Osteocyte (in vitro differentiated cells): ENCODE measurements at places on chromosomes 12 and 14. TPM values are rescaled to one million over a fixed set of nuclear protein-coding genes. Genes with fewer than 3 reads are reported as not detected.

The SERPINA10 gene
- total RNA-seq = not detected in 2 replicates

The NTF3 gene
- total RNA-seq = 1.1 and 1.2 TPM in 2 replicates

DNA sequence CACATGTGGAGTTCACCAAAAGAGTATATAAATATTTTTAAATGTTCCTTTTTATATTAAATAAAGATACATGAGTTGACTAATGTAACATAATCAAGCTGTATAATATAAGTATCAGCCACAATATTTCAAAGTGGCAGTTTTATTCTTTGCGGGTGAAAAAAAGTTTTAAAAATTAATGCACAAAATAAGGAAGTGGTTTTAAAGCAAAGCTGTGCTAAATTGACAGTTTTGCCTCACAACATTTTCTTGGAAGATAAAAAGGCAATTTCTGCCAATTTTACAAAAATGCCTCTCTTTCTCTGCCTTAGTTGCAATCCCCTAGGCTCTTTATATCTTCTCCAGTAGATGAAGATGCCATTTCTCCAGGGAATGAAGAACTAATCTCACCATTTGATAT, 719.1 kb downstream of the C12orf50 start:
- no peak for DNase-seq

DNA sequence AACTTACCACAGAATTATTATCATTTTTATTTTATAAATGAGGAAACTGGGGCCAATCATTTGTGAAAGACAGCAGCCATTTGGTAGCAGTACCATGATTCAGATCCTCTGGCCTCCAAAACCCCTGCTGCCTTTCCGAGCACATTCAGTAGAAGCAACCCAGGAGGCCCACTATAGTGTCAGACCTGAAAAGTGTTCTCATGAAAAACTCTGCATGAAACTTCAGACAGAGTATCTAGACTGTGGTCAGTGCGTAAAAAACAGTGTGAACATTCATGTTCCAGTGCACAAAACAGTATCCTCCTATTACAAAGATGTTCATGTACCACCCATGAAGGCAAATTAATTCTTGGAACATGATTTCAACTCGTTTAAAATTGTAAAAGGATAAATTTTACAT, 112.0 kb downstream of the EPS8 start:
- DNase-seq = no peak

DNA sequence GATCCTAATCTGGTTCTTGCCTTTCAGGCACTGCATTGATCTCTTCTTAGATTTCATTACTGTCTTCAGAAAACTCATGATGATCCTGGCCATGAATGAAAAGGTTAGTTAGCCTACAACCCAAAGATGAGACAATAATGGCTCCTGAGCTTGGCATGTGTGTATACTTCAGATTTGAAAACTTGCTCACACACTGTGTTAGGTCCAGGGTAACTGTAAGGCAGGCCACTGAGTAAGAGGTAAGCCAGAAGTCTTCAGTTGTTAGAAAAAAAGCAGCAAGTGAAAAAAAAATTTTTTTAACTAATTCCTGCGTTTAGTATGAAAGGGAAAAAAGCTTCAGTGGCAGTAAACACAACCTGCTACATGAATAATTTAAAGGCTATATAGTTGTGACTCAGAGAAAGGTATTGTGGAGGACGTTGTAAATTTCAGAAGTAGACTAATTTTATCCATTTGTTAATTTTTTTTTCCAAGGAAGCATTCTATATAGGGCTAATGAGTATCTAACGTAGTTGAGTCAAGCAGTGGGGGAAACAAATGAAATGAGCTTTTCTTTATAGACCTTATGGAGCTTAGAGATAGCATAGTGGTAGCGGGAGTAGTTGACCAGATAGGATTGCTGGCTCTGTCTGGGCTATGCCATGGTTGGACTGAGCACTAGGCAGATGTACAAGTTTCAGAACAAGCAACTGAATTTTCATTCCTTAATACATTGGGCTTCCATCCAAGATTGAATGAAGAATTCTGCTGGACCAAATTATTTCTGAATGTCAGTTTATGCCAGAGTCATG, 20.5 kb downstream of the TMBIM6 start:
- DNase-seq = no peak

DNA sequence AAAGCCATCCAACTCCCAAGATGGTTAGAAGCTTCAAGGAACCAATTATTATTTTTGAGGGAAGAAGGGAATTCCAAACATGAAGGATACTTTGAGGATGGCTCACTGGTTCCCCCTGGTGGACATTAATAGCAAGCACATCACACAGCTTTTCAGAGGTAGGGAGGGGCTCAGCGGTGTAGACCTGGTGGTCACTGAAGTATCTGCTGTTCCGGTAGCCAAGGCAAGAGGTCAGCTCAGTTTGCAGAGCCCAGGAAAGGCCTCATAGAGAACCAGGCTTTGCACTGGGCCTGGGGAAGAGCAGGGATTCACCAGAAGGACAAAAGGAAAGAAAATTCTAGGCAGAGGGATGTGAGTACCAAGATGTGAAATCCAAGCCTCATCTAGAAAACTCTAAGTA, 118.7 kb downstream of the KSR2 start:
- DNase-seq = no peak

GRCh38 chr12:16174282-16174681, 103.2 kb downstream of the SLC15A5 start:
- DNase-seq = no peak
